Effector memory CD8-positive, alpha-beta T cell (primary cell): ENCODE measurements at places on chromosomes 4 and X.

GRCh38 chr4:98341309-98341708 lies 80.1 kb downstream of the RAP1GDS1 start:
- no peak for DNase-seq

DNA sequence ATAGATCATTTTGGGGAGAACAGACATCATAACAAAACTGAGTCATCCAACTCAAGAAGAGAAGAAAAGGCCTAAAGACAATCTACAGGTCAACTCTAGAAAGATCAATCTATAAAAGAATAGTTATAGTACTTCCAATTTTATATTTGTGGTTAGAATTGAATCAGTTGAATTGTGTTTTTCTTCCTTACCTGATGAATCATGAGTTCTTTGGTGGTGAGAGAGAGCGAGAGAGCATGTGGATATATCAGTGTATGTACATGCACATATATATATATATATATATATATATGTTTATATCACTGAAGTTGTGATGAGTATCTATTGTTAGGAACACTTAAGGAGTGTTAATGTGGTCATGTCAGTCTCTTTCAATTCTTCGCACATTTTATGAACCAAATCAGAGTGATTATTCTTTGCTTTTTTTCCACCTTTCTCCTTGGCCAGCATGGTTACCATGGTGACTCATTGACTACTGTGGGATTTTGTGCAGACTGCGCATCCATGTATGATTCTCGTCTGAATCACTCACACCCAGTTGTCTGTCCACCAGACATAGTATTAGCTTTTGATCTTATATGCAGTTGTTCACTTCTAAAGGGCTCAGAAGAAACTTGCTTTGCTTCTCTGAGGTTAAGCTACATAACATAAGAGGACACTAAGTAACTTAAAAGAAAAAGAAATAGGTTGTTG lies 90.4 kb upstream of the RAB40AL start:
- no peak for DNase-seq

DNA sequence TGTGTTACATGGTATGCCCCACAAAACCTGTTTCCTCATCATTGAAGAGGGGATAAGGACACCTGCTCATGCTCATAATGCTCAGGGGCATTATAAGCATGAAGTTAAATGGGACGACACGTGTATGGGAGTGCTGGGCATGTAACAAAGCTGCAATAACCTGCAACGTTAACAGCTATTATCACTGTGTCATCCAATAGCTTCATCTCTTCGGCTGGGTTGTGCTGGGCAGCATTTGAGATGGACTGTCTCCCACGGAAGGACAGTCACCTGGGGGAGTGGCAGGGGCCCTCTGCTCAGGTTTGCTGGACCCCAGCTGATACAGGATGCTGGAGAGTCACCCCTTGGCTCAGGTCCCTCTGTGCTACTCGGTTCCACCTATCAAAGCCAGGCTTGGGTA lies 94.5 kb downstream of the NSUN7 start:
- DNase-seq: no peak

- no peak for DNase-seq
Measured at GRCh38 chrX:151391722-151392121, 5.3 kb upstream of the VMA21 start.

DNA sequence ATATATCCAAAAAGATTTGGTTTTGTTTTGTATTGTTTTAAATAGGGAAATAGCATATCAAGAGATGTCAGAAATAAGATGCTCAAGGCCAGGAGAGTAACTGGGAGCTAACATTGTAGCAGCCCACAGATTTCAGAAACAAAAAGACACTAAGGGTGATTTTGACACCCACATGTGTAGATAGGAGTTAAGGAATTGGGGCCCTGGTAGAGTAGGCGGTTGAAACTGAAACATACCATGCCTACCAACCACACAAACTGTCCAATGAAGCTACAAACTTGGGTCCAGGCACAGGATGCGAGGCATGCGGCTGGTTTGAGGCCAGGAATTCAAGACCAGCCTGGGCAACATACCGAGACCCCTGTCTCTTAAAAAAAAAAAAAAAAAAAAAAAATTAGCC lies 6.3 kb upstream of the HSPA4L start:
- no peak for DNase-seq

DNA sequence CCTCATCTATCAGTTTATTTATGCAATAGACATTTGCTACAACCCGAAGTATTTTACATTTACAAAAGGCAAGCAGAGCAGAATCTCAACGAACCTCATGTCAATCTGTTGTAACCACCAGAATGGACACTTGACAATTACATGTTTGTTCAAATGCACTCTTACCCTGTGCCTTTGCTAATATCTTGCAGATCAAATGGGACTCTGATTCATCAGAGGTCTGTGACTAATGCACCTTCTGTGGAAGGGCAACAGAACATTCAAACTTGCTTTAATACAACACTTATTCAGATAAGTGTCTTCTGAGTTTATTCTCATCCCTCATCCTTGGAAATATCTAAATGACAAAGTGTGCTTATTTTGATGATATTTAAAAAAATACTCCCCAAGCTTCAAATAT lies 644.7 kb upstream of the PCDH10 start:
- DNase-seq: no peak

- no peak for DNase-seq
Measured at GRCh38 chr4:176186671-176187395, 8.6 kb downstream of the SPATA4 start.

- DNase-seq: peak; percentile 20
Measured at GRCh38 chr4:98663226-98664006, 5.0 kb upstream of the TSPAN5 start.

DNA sequence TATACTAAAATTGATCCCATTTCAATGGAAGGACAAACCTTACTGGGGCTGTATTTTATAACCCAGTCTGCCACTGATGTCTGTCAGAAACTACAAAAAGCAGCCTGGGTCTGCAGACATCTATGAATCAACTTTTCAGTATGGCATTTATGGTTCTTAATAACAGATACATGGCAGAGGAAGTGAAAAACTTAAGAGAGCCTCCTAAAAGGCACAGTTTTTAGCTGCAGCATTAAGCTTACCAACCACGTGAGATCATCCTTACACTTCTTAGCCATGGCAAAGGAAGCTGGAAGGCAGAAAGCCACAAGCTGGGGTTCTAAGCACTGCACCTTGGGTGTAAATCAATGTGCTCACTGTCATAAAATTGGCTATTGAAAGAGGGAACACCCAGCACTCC lies 16.6 kb upstream of the UGT2B17 start:
- DNase-seq: no peak

DNA sequence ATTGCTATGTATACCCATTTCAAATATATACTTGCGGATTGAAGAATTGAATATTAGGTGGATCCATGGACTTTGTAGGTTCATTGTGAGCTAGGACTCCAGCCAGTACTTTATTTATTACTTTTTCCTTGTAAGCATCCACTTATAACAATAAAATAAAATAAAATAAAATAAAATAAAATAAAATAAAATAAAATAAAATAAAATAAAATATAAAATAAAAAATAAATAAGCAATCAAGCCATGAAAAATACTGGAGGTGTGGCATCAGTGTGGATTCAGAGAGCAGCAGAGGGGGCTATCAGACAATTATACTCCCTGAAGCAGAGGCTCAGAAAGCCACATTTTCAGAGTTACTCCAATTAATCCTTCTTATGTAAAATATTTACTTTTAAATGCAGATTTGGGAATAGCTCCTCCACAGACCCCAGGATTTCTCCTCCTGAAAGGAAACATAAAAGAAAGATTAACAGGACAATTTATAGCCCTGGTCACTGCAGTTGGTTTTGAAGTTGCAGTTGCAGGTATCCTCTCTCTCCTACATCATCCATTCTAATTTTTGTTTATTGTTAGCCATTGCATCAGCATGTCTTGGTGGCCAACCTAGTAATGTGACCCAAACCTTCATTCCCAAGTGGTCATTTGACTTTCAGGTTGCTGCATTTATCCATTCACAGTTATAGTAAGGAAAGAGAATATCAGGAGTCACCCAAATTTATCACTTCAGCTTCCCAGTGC lies 2025.2 kb upstream of the IGFBP7 start:
- no peak for DNase-seq

- DNase-seq: no peak
Measured at GRCh38 chrX:70769659-70770227, 138.8 kb downstream of the TEX11 start.

- DNase-seq: no peak
Measured at GRCh38 chr4:168218645-168219044, 99.9 kb downstream of the DDX60 start.

GRCh38 chr4:15451866-15452765 lies 17.6 kb upstream of the CC2D2A start:
- no peak for DNase-seq

- no peak for DNase-seq
Measured at GRCh38 chr4:61773655-61774245, 573.6 kb downstream of the ADGRL3 start.

- DNase-seq: no peak
Measured at GRCh38 chrX:17737710-17737985, 355 bp downstream of the SCML1 start.

- DNase-seq: no peak
Measured at GRCh38 chr4:165138843-165139242, 26.2 kb upstream of the TMEM192 start.

- no peak for DNase-seq
Measured at GRCh38 chr4:54050214-54050904, 14.0 kb downstream of the CHIC2 start.

- no peak for DNase-seq
Measured at GRCh38 chr4:114378305-114378903, 220.2 kb upstream of the UGT8 start.

GRCh38 chr4:89682808-89683207 lies 154.2 kb downstream of the SNCA start:
- no peak for DNase-seq

- no peak for DNase-seq
Measured at GRCh38 chr4:53895137-53895536, 169.3 kb downstream of the CHIC2 start.
